IMR-90 (cell line): ENCODE measurements at places on chromosomes 12 and 14.

GRCh38 chr12:132033627-132034026, 83.9 kb downstream of the EP400 start:
- no peak for DNase-seq

DNA sequence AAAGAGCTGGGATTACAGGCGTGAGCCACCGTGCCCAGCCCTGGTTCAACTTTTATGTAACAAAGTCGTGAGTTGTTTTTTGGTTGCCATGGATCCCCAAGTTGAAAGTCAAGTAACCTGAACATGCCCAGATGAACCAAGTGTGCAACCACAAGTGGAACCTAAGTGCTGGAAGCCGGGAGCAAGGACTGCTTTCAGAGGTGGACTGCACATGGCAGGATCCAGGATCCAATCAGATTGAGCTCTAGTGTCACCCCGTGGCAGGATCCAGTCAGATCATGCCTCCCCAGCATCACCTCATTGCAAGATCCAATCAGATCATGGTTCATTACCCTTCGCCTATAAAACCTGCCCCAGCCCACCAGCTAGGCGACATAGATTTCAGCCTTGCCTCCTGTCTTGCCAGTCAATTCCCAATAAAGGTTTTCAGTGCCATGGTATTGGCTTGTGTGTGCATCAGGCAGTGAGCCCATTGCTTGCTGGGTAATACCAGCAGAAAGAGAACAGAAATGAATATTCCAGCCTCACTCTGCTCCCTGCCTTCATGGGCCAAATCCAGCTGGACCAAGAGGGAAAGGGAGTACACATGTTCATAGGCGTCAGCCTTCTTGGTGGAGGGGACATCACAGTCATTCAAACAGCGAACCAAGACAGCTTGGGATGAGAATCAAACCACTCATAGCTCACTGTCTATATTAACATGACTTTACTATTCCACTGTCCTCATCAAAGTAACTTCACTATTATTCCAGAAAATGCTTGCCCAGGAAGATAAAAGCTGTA, 43.6 kb upstream of the VASH1 start:
- no peak for DNase-seq

- no peak for DNase-seq
Observed at GRCh38 chr12:31752450-31752849, 23.6 kb upstream of the AMN1 start.

DNA sequence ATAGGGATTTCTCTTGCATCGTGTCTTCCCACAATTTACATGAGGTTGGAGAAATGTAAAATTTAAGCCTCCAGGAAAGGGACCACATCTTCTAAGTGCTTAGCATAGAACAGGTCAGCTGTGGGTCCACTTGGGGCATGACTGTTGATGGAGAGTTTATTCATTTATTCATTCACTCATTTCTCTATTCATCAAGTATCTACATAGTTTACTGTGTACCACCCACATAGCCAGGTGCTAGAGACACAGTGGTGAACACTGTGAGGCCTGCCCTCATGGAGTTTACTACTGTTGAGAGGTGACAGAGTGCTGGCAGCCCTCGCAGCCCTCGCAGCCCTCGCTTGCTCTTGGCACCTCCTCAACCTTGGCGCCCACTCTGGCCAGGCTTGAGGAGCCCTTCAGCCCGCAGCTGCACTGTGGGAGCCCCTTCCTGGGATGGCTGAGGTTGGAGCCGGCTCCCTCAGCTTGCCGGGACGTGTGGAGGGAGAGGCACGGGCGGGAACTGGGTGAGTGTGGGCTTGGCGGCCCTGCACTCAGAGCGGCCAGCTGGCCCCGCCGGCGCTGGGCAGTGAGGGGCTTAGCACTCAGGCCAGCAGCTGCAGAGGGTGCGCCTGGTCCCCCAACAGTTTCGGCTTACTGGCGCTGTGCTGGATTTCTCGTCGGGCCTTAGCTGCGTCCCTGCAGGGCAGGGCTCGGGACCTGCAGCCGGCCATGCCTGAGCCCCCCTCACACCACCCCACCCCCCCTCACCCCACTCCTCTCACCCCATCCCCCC, 1.7 kb upstream of the JPH4 start:
- DNase-seq, result no peak

GRCh38 chr12:121668750-121669520, 519 bp downstream of the MORN3 start:
- DNase-seq, result peak; percentile 36

DNA sequence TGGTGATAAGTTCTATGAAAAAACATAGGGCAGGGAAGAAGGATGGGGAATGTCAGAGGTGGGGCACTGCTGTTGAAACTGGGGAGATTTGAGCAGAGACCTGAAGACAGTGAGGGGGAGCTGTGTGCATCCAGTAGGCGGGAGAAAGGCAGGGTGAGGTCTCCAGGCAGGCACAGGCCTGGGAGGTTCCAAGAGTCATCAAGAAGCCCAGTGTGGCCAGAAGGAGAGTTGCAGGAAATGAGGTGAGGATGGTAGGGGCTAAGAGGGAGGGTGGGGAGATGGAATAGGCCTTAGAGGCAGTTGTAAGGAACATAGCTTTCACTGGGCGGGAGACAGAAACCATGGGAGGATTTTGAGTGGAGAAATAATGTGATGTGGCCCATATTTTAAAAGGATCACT, 341.8 kb downstream of the GLT1D1 start:
- no peak for DNase-seq

GRCh38 chr12:15670756-15671155, 118.4 kb downstream of the EPS8 start:
- DNase-seq, result no peak

DNA sequence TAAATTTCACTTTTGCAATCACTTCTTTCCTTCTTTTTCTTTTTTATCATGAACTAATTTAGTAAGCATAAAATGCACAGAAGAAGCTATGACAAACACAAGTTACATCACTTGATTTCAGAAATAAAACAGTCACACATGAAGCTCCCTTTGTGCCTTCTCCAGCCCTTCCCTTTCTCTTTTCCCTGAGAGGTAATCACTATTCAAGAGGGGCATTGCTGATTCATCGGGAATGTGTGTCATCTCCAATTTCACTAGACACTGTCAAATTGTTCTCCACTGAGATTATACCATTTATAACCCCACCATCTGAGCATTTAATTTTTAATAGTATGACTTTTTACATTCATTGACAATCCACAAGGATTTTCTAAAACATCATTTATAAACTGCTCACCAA, 91.6 kb upstream of the PTPRQ start:
- peak; percentile 4 for DNase-seq

- no peak for DNase-seq
Observed at GRCh38 chr14:103008126-103008525, 49.2 kb downstream of the CDC42BPB start.

DNA sequence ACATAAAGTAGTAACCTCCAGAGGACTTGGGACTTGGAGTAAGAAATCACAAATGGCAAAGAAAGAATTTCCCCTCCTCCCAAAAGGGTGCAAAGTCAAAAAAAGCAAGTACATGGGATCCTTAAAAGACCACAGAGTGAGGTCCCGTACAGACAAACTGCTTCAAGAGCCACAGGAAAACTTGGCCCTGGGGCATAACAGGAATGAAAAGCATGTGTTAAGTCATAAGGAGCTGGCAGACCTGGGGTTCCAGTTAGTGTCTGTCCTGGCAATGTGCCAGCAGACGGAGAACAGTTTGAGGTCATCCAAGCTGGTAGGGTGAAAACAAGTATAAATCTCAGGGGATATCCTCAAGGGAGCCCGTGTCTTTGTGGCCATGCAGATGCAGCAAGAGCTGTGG, 73.2 kb downstream of the HSD17B6 start:
- no peak for DNase-seq

DNA sequence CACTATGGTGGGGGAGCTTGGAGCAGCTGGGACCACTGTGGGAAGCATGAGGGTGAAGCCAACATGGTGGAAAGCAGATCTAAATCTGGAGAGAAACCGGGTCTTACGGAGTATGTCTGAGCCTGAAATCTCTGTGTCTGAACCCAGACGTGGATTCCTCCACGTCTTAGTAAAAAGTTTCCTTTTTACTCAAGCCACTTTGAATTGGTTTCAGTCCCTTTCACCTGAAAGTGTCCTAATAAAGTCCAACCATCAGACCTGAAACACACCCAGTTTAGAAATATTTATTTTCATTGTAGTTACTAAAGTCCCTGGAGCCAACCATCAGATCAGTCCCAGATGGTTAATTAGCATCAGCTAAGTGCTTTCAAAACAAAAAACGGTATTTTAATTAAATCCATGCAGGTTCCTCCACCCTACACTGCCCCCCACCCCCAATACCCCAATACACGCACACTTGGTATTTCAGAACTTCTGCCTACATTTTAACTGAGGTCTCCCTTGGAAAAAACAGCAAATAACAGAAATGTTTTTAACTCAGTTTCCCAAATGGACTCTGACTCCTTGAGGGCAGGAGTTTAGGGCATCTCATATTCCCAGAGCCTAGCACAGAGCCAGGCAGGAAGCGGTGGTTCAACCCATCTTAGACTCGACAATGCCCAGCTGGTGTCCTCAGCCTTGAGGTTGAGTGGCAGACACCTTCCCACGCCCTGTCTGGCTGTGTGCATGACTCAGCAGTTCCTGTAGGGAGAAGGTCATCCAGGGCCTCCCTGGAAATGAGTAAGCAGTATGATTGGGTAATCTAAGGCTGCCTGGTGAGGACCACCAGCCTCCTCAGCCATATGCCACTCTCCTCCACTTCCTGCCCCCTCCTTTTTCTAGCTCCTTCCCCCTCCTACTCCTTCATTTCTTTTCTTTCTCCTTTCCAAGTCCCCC, 175.8 kb downstream of the TTC8 start:
- peak; percentile 98 for DNase-seq

DNA sequence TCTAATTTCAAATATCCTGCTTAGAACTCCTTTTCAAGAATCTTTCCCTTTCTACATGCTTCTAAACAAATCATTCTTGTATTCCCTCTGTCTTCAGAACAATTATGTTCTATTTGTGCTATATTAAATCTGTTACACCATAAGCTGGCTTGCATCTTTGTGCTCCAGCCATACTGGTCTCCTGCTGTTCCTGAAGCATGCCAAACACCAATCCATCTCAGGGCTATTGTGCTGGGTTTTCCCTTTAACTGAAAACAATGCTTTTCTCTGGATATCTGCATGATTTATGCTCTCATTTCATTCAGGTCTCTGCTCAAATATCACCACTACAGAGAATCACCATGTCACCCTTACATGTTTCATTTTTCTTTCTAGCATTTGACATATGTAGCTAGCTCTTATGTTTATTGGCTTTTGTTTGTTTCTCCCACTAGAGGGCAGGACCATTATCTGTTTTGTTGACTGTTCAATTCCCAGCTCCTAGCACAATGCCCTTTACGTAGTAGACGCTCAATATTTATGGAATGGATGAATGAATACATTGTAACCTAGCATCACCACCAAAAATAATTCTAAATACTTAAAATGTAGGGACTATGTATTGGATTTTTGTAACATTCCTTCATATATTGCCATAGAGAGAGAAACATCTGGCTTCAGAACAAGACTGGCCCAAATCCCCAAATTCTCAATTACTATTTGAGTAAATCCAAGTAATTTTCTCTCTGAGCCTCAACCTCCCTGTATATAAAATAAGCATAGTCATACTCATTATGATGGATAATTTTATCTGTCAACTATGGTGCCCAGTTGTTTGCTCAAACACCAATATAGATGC, 302.0 kb upstream of the SYT1 start:
- DNase-seq, result peak; percentile 2

GRCh38 chr12:16604596-16605252, 1.2 kb downstream of the LMO3 start:
- DNase-seq, result no peak

GRCh38 chr12:22978962-22979361, 354.0 kb downstream of the ETNK1 start:
- peak; percentile 95 for DNase-seq

DNA sequence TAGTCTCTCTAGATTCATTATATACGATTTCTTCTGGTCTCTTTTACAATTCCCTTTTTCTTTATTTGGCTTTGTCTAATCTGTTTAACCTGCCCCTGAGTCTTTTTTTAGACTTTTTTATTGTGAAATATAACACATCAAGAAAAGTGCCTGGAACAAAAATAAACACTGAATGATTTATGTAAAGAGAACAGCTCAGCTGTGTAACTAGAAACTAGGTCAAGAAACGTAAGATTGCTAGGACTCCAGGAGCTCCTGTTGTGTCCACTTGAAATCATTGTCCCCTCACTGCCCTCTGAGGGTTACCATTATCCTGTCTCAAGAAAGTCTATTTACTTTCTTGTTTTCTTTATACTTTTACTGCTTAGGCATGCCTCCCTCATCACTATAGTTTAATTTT, 23.1 kb downstream of the EXD2 start:
- peak; percentile 34 for DNase-seq

GRCh38 chr14:23123419-23123818, 4.4 kb upstream of the CEBPE start:
- DNase-seq, result no peak

GRCh38 chr12:123058980-123059379, 78.5 kb downstream of the ARL6IP4 start:
- peak; percentile 49 for DNase-seq

DNA sequence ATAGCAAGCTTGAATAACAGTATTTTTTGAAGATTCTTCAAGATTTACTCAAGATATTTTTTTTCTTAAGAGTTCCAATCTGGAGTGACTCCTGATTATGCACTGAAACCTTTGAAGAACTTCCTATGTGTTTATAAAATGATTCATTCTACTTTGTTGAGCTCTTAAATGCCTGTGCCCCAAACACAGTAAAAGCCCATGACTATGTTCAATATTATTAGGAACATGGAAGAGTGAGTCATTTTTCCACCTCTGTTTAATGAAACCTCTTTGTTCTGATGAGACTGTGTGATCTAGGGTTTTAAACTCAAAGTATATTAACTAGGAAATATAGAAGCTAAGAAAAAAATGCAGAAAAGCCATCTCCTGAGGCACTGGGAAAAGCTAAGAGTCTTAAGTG, 415.0 kb upstream of the FBXO33 start:
- no peak for DNase-seq

DNA sequence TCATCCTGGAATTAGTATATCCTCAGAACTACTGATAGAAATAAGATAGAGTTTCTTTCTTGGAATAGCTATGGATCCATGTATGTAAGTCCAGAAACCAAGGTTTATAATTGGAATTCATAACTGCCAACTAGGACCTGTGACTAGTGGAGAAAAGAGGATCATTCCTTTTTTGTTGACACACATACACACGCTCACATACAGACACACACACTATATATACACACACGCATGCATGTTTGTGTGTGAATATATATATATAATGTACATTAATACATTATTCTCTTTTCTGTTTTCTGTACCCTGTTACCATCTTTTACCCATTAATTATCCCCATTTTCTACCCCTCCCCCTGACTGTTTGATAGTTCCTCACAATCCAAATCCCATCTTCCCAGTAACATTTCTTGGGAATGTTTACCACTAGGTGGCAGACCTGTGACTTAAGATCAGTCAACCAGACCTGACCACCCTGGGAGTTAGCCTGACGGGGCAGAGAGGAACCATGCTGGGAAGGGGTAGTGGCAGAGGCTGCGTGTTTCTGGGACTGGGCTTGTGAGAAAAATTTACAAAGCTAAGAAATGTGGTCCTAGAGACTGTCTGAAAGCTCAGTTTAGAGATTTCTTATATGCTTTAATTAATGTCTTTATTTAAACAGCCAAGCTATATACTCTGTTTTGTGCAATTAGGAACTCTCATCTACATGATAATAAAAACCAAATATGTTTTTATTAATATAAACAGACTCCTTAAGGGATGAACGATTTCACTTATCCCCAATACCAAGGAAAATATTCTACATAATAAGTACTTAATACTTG, 308.0 kb downstream of the PPFIA2 start:
- DNase-seq, result peak; percentile 54
